ENCODE measurements at places on chromosomes 3 and 15. TPM values are rescaled to one million over a fixed set of nuclear protein-coding genes. Genes with fewer than 3 reads are reported as not detected.
A peak's percentile ranks its signal among the peaks of the same experiment; 100 is the strongest.

The COL6A5 gene
- not detected for total RNA-seq

- no peak overlapping the region for H3K4me3 ChIP-seq
- H3K27ac ChIP-seq = no peak overlapping the region
- no peaks in the 10 kb centered on the region for H3K4me1 ChIP-seq
- no peak for DNase-seq
Measured at GRCh38 chr3:18282507-18282906, 142.6 kb downstream of the SATB1 start.

- no peak for DNase-seq
- H3K27me3 ChIP-seq = no peaks in the 10 kb centered on the region
- H3K4me1 ChIP-seq = no peaks in the 10 kb centered on the region
- peaks cover 3% of the 10 kb centered on the region for H3K36me3 ChIP-seq
- H3K27ac ChIP-seq = no peak overlapping the region
Measured at GRCh38 chr15:22916606-22917350, 63.4 kb downstream of the CYFIP1 start.

The DCUN1D1 gene
- total RNA-seq = 44.4 TPM

DNA sequence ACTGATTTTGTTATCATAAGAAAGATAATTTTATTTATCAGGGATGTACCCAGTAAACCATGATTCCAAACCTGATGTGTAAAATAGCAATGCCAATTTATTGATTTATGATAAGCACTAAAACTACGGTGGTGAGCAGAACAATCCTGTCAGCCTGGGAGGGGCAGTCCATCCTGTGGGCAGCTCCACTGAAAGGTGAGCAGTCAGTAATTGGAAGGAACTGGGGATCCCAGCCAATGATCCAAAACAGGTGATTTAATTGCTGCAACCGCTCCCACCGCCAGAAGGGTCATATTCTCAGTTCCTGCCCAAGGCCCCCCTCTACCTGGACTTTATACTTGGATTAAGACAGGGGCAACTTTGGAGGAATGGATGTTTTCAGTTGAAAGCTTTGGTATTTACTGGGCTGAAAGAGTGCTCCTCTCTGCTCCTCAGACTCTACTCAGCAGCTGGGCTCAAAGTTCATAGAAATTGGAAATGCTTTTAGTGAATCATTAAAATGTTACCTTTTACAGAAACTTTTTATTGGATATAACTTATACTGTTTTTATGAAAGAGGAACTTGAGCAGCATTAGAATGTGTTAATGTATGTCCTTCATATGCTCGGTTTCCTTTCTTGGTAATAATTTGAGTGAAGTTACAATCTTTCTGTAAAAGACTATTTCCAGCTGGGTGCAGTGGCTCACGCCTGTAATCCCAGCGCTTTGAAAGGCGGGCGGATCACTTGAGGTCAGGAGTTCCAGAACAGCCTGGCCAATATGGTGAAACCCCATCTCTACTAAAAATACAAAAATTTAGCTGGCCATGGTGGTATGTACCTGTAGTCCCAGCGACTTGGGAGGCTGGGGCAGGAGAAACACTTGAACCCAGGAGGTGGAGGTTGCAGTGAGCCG, 198.6 kb upstream of the IL12A start:
- no peaks in the 10 kb centered on the region for H3K4me1 ChIP-seq
- no peaks in the 10 kb centered on the region for H3K27me3 ChIP-seq
- DNase-seq = no peak
- no peak overlapping the region for H3K4me3 ChIP-seq

- H3K36me3 ChIP-seq = no peaks in the 10 kb centered on the region
- H3K4me1 ChIP-seq = no peaks in the 10 kb centered on the region
- no peak overlapping the region for H3K27ac ChIP-seq
- H3K4me3 ChIP-seq = no peak overlapping the region
Measured at GRCh38 chr3:185966655-185967054, 28.8 kb upstream of the TRA2B start.

The DUOXA2 gene
- not detected for total RNA-seq

GRCh38 chr3:40191850-40192448, 117.6 kb upstream of the EIF1B start:
- peaks cover 11% of the 10 kb centered on the region for H3K4me1 ChIP-seq
- DNase-seq = no peak

- no peaks in the 10 kb centered on the region for H3K36me3 ChIP-seq
- H3K27me3 ChIP-seq = no peaks in the 10 kb centered on the region
- no peaks in the 10 kb centered on the region for H3K4me1 ChIP-seq
Measured at GRCh38 chr3:7581831-7582230, 720.9 kb downstream of the GRM7 start.

- no peaks in the 10 kb centered on the region for H3K27me3 ChIP-seq
- H3K27ac ChIP-seq = no peak overlapping the region
- H3K36me3 ChIP-seq = no peaks in the 10 kb centered on the region
- no peak overlapping the region for H3K4me3 ChIP-seq
- no peak for DNase-seq
- H3K4me1 ChIP-seq = peaks cover 86% of the 10 kb centered on the region
Measured at GRCh38 chr3:172071780-172072330, 32.5 kb downstream of the FNDC3B start.

DNA sequence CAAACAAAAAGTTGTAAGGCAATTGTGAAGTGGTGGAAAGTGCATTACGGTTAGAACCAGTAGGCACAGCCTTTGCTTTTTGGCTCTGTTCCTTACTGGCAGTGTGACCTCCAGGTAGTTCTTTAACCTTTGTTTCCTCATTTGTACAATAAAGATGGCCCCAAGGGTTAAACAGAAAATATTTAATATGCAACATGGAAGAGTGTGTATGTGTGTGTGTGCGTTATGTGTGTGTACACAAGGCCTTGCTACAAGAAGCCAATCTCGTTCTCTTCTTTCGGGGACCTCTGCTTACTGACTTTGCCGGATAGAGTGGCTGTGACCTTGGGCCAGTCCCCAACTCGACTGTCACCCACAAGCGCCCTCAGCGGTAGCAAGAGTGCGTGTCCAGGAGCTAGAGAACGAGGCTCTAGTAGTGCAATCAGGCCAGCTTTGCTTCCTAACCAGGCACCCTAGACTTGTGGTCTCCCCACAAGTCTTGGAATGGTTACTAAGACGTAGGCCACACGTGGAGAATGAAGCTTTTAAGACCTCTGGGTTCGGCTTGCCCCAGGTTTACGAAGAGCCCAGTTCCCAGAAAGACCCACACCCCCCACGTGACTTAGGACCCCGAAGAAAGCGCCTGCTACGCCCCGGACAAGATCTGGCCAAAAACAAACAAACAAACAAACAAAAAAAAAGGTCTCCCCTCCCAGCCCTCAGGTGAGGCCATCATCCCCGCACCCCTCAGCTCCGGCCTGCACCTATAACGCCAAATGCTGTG, 593 bp downstream of the CIAO2A start:
- peak overlapping the region; percentile 82 for H3K4me3 ChIP-seq
- peak; percentile 75 for DNase-seq
- no peaks in the 10 kb centered on the region for H3K36me3 ChIP-seq
- H3K4me1 ChIP-seq = peaks cover 53% of the 10 kb centered on the region

DNA sequence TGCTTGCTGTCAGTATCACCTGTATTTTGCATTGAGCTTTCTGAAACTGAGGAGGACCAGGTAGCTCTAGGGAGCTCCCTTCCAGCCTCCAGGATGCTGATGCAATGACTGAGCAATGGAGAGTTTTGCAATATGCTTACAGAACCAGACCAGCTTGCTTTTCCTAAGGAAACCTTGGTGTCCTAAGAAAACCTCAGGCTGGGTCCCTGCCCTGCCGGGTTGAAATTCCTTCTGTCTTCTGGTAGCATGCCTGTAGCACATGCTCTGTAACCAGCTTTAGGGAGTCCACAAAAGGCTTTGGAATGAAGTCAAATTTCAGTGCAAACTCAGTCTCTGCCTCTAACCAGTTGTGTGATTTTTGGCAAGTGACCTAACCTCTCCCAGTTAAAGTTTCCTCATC, 65.8 kb upstream of the GSK3B start:
- no peaks in the 10 kb centered on the region for H3K27me3 ChIP-seq
- DNase-seq = peak; percentile 81
- H3K4me3 ChIP-seq = no peak overlapping the region
- H3K36me3 ChIP-seq = no peaks in the 10 kb centered on the region
- no peak overlapping the region for H3K27ac ChIP-seq
- H3K4me1 ChIP-seq = peaks cover 7% of the 10 kb centered on the region

The UBL7 gene
- total RNA-seq = 52.3 TPM

GRCh38 chr15:40322531-40323238, 807 bp upstream of the INAFM2 start:
- peak overlapping the region; percentile 85 for H3K27ac ChIP-seq
- peaks cover 9% of the 10 kb centered on the region for H3K36me3 ChIP-seq
- H3K4me3 ChIP-seq = peak overlapping the region; percentile 61
- H3K4me1 ChIP-seq = peaks cover 22% of the 10 kb centered on the region
- no peaks in the 10 kb centered on the region for H3K27me3 ChIP-seq

- DNase-seq = no peak
- H3K27me3 ChIP-seq = no peaks in the 10 kb centered on the region
- peaks cover 29% of the 10 kb centered on the region for H3K36me3 ChIP-seq
- no peak overlapping the region for H3K27ac ChIP-seq
- H3K4me3 ChIP-seq = no peak overlapping the region
Measured at GRCh38 chr3:4454142-4454541, 12.9 kb downstream of the SUMF1 start.

- no peaks in the 10 kb centered on the region for H3K36me3 ChIP-seq
- DNase-seq = no peak
- no peak overlapping the region for H3K27ac ChIP-seq
- H3K4me3 ChIP-seq = no peak overlapping the region
- no peaks in the 10 kb centered on the region for H3K27me3 ChIP-seq
Measured at GRCh38 chr3:185843635-185844034, 18.8 kb upstream of the IGF2BP2 start.

The THRB gene
- total RNA-seq = 31.4 TPM

The TM4SF1 gene
- 49.4 TPM for total RNA-seq

DNA sequence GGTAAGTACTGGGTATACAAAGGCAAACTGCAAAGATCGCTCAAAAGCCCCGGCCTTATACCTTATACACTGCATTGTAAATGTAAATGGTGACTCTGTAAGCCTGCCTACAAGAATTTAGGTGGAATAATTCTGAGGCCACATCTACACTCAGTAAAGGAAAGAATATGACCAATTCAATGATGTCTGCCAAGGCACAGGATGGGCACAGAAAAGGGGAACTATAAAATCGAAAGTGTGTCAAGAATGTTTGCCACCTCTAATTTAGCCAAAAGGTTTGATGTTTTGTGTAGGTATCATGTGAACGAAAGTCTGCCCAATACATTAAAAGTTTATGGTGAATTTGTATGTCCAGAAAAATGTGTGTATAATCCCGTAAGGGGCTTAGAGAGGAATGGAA, 96.1 kb downstream of the FOXP1 start:
- H3K4me1 ChIP-seq = no peaks in the 10 kb centered on the region
- H3K36me3 ChIP-seq = peaks cover 2% of the 10 kb centered on the region
- no peak overlapping the region for H3K4me3 ChIP-seq
- no peak for DNase-seq
- H3K27ac ChIP-seq = no peak overlapping the region
- no peaks in the 10 kb centered on the region for H3K27me3 ChIP-seq

- DNase-seq = peak; percentile 43
- no peak overlapping the region for H3K27ac ChIP-seq
- H3K27me3 ChIP-seq = no peaks in the 10 kb centered on the region
- H3K4me3 ChIP-seq = no peak overlapping the region
- peaks cover 9% of the 10 kb centered on the region for H3K4me1 ChIP-seq
Measured at GRCh38 chr3:134337071-134337482, 37.2 kb downstream of the AMOTL2 start.

DNA sequence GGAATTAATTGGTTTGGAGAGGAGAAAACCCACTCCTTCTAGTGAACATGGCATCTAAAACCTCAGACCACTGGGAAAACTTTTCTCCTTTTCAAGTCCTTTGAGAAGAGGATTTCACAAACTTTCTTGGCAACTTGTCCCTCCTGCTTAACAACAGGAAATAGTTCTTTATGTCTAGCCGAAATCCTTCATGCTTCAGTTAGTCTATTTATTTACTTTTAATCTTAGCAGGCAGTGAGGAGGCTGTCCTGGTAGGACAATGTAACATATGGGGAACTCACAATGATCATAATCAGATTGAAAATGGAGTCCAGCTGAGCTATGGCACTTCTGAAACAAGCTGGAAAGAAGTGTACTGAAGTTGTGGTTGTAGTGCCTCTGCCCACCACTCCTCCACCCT, 50.6 kb downstream of the KY start:
- H3K4me3 ChIP-seq = no peak overlapping the region
- H3K4me1 ChIP-seq = no peaks in the 10 kb centered on the region
- peaks cover 8% of the 10 kb centered on the region for H3K36me3 ChIP-seq
- DNase-seq = no peak
- no peak overlapping the region for H3K27ac ChIP-seq

DNA sequence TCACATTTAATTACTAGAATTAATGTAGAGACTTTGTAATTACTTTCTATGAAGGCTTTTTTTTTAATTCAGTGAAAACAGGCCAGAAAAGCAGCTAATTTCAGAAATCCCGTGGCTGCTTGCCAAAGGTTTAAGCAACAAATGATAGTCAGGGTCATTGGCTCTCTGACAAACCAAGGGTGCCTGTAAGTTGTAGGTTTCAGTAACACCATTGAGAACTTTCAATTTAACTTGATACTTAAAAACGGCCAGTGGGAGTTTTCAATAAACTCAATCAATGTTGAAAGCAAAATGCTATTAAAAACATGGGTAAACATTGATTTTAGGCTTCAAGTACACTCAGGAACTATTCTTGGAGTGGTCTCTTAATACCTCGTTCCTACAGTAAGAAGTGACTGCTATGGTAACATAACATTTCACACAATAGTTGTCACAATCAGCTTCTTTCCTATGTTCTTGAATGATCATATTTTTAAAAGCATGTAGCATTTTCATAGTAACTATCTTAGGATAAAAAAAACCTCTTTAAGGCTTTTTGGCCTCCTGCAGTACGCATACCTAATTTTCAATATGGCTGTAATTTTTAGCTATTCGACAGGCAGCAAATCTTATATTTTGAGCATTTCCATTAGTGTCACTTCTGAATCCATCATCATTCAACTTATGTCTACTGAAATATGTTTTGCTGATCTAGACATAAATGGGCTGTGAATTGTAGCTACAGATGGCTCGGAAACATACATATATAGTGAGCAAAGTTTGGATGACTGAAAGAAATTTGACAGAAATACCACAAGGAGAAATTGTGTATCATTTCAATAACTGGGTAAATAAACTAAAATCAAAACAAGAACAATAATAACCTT, 592.1 kb upstream of the GBE1 start:
- no peaks in the 10 kb centered on the region for H3K4me1 ChIP-seq
- no peak overlapping the region for H3K4me3 ChIP-seq
- no peak for DNase-seq
- no peaks in the 10 kb centered on the region for H3K36me3 ChIP-seq

The SKOR1 gene
- total RNA-seq = 0.48 TPM

DNA sequence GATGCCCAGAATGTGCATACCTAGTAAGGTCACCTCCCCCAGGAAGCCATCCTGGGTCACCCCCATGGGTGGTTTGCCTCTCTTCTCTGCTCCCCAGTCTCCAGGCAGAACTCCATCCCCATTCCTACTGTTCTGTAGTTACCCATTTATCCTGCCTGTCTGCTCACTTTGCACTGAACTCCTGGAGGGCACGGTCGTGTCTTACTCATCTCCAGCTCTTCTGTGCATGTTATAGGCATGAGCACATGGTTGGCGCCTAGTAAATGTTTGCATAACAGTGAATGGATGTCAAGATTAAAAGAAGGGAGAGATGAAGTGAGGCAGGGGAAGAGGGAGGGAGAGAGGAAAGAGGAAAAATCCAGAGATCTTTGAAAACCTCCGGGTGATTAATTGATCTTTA, 208.4 kb upstream of the TRIM42 start:
- no peaks in the 10 kb centered on the region for H3K27me3 ChIP-seq
- H3K27ac ChIP-seq = no peak overlapping the region
- H3K4me3 ChIP-seq = no peak overlapping the region
- H3K4me1 ChIP-seq = no peaks in the 10 kb centered on the region

The SH2D7 gene
- not detected for total RNA-seq

GRCh38 chr3:50585919-50586762, 16.8 kb downstream of the HEMK1 start:
- peak overlapping the region; percentile 69 for H3K27ac ChIP-seq
- no peaks in the 10 kb centered on the region for H3K36me3 ChIP-seq
- no peak overlapping the region for H3K4me3 ChIP-seq
- H3K27me3 ChIP-seq = no peaks in the 10 kb centered on the region
- DNase-seq = no peak

The ATRIP gene
- total RNA-seq = 4.4 TPM

Data from psoas muscle (tissue), 8 donors.